Tongue (tissue), 3 donors: ENCODE measurements at places on chromosomes 12 and 14.

- no peak for DNase-seq
Measured at GRCh38 chr12:89796798-89797382, 88.3 kb upstream of the ATP2B1 start.

- peak; percentile 22 for DNase-seq
Measured at GRCh38 chr12:49388682-49389386, 21.6 kb downstream of the SPATS2 start.

GRCh38 chr14:95290871-95291431 lies 28.8 kb downstream of the CLMN start:
- peak; percentile 92 for DNase-seq

GRCh38 chr14:51002406-51002999 lies 58.2 kb upstream of the PYGL start:
- DNase-seq: no peak

DNA sequence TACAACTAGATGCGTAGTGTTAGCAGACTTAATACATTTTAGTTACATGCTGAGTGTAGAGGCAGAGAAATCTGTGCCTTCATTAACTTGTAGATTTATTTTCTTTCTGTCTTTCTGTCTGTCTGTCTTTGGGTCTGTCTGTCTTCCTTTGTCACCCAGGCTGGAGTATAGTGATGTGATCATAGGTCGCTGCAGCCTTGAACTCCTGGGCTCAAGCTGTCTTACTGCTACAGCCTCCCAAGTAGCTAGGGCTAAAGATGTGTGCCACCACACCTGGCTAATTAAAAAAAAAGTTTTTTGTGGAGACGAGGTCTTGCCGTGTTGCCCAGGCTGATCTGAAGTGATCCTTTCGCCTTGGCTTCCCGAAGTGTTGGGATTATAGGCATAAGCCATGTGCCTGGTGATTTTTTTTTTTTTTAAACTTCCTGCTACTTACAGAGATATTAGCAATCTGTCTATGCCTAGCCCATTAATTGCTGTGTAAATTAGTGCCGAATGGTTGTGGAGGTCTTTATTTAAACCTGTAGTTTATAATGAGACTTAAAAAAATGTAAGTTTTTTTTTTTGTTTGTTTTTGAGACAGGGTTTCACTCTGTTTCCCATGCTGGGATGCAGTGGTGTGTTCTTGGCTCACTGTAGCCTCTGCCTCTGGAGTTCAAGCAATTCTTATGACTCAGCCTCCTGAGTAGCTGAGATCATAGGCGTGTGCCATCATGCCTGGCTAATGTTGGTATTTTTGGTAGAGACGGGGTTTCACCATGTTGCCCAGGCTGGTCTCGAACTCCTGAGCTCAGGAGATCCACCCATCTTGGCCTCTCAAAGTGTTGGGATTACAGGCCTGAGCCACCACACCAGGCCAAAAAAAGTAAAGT lies 22.8 kb downstream of the ERC1 start:
- DNase-seq: no peak
